ENCODE measurements at places on chromosomes 1 and 21. TPM values are rescaled to one million over a fixed set of nuclear protein-coding genes. Genes with fewer than 3 reads are reported as not detected.
A peak's percentile ranks its signal among the peaks of the same experiment; 100 is the strongest.

DNA sequence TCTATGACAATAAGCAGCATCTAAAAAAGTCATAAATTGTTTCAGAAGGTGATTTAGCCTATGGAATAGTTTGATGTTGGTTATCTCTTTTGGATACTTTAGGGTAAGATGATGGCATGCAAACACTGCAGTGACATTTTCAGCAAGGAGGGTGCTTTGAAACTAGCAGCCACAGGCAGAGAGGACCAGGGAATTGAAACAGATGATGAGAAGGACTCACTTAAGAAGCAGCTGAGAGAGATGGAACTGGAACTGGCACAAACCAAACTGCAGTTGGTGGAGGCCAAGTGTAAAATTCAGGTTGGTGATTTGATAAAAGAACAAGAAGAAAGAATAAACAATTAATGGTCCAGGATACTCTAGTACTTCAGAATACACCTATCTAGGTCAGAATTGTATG lies 11.2 kb upstream of the CACYBP start:
- no peak for DNase-seq
- H3K4me3 ChIP-seq, result no peak overlapping the region
- H3K27me3 ChIP-seq, result no peaks in the 10 kb centered on the region
- H3K4me1 ChIP-seq, result peaks cover 9% of the 10 kb centered on the region

DNA sequence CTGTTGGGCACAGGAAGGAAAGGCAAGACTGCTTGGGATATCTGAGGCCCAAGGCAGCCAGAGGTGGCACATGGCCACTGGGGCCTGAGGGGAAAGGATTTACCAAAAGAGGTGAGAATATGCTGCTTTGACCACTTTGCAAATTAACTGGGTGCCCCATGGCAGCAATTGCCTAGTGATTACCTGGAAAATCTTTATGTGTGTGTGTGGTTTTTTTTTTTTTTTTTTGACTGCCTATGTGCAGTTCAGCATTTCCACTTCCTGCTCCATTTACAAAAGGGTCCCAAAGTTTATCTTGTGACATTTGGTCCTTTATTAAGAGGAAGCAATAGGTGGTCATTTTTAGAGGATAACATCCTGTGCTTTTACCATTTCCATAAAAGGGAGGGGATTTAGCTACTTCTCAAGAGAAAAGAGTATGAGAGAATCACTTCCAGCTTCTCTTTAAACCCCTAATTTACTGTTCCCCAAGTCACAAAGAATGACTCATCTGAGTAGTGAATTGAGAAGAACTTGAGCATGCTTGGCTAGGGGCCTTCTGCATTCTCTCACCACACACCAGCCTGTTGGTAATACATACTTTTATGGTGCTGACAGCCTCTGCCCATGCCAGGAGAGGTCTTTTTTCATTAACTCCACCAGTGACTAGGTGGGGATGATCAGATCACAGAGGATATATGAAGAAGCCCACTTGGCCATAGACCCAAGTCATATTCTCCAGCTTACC lies 52.1 kb downstream of the SYDE2 start:
- no peak overlapping the region for H3K27ac ChIP-seq
- no peaks in the 10 kb centered on the region for H3K27me3 ChIP-seq

DNA sequence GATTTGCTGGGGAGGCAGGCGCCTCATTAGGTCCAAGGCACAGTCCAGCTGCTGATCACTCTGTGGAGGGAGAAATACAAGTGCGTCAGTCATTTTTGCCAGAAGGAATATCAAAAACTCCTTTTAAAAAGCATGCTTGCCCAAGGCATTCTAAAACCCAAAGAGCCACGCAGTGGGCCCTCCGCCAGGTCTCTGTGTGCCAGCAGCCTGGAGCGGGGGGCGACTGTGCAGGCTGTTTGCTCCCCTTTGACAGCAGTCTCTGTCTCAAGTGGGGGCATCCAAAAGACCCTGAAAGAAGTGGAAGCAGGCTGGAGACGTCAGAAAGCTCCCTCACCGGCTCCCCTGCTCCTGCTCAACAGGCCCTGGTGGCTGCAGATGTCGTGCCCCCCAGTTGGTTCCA lies 65.6 kb downstream of the CAPZB start:
- peak overlapping the region; percentile 11 for H3K27ac ChIP-seq
- H3K4me1 ChIP-seq, result peaks cover 29% of the 10 kb centered on the region
- H3K4me3 ChIP-seq, result no peak overlapping the region
- no peaks in the 10 kb centered on the region for H3K27me3 ChIP-seq
- DNase-seq, result no peak

DNA sequence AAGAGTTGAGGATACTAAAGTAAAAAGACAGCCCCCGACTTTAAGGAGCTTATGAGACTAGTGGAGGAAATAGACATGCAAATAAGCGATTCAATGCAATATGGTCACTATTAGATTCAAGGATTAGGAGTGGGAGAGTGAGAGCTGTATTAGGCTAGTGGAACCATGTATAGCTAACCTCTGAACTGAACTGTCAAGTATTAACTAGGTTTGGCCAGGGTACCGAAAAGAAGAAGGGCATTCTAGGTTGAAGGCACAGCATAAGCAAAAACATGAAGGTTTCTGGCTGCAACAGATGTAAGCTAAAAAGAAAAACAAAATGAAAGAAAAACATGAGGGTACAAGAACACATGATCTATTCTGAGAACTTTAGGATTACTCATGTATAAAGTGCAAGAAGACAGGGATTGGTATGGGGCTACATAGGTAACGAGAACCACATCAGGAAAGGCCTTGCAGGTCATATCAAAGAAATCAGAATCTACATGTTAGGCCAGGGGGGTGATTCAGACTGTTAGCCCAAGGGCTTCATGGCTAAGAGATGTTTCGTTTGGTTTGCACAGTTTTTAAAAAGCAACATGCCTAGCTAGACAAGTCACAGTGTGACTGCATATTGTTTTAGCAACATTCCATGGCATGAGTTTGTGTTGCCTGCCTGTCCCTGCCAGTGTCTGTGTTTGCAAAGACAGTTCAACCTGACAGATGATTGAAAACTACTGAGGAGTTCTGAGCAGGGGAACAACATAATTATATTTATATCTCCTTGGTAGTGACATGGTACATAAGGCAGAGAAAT lies 54.4 kb upstream of the HAO2 start:
- DNase-seq, result no peak
- H3K27ac ChIP-seq, result no peak overlapping the region
- no peaks in the 10 kb centered on the region for H3K36me3 ChIP-seq
- H3K27me3 ChIP-seq, result peaks cover 6% of the 10 kb centered on the region
- H3K4me3 ChIP-seq, result no peak overlapping the region

DNA sequence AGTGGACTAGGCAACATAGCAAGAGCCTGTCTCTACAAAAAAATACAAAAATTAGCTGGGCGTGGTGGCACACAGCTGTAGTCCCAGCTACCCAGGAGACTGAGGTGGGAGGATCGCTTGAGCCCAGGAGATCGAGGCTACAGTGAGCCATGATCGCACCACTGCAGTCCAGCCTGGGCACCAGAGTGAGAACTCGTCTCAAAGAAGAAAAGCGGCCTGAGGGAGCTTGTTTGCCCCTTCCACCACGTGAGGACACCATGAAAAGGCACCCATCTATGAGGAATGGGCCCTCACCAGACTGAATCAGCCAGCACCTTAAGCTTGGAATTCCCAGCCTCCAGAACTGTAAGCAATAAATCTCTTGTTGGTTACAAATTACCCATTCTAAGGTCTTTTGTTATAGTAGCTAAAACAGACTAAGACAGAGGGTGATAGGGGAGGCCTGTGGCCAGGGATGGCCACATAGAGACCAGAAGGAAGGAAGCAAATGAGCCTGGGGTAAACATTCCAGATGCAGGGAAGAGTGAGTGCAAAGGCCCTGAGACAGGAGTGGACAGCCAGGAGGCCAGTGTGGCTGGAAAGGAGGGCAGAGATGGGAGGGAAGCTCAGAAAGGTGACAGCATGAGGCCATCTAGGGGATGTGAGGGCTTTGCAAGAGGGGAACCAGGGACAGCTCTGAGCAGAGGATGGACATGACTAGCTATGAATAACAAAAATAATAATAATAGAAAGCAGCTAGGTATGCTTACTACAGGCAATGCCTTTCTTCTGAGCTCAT lies 120.1 kb downstream of the MATN1 start:
- no peak overlapping the region for H3K4me3 ChIP-seq
- 0 out of 2 replicates have a peak, but pooled peaks cover 2% of the 10 kb centered on the region for H3K27me3 ChIP-seq
- H3K4me1 ChIP-seq, result no peaks in the 10 kb centered on the region
- DNase-seq, result no peak
- H3K27ac ChIP-seq, result no peak overlapping the region

DNA sequence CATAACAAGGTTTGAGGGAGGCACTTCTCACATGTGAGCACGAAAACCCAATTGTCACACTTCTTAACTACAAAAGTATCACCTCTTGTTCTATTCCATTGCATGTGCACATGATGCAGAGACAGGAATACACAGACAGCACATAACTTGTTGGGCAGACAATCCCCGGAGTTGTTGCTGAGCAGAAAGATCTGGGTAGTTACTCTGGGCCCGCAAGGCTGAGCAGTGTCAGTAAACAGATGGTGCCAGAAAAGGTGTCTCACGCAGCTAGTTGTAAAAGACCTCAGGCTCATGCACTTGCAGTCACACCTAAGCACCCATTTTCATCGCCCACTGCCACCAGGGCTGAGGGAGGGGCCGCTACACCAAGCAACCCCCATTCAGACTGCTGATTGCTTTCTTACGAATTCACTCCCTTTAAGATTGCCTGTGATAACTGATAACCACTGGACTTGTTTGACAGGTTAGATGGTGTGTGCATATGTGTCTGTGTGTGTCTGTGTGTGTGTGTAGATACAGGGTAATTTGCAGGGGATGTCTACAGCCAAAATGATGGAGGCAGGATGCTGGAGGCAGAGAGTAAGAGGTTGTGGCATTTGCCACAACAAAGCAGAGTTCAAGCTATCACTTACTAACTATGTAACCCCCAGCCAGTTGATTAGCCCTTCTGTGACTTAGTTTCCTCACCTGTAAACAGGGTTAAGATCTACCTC lies 4.2 kb downstream of the LGR6 start:
- H3K27me3 ChIP-seq, result peaks cover 8% of the 10 kb centered on the region
- peaks cover 8% of the 10 kb centered on the region for H3K4me1 ChIP-seq
- no peaks in the 10 kb centered on the region for H3K36me3 ChIP-seq
- H3K27ac ChIP-seq, result no peak overlapping the region
- no peak overlapping the region for H3K4me3 ChIP-seq

DNA sequence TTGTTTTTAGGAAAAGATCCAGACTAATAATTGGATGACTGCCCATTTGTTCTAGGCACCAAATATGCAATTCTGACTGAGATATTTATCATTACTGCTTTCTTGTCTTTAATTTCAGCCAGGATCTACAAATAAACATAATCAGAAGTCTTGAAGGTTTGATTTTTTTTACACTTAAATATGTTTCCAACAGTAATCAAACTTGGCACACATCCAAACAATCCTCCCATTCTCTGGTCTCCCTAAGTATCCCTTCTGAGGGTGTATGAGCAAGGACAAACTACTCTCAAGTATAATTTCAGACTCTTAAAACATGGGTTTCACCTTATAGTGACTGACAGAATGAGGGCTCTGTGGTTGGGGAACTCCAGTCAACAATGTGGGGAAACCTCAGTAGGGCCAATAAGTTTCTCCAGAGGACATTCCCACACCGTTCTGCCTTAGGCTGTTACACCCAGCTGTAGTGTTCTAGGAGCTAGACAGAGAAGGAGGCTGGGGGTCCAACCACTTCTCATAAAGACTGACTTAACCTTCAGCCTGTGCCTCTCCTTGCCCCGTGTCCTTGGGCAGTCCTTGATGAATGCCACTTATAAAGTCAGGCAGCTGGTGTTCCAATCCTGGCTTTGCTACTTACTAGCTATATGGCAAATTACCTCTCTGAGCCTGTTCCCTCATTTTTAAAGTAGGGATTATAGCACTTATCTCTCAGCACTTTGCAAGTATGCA lies 1.5 kb upstream of the PALMD start:
- H3K4me1 ChIP-seq, result no peaks in the 10 kb centered on the region
- H3K36me3 ChIP-seq, result no peaks in the 10 kb centered on the region
- no peak overlapping the region for H3K4me3 ChIP-seq

DNA sequence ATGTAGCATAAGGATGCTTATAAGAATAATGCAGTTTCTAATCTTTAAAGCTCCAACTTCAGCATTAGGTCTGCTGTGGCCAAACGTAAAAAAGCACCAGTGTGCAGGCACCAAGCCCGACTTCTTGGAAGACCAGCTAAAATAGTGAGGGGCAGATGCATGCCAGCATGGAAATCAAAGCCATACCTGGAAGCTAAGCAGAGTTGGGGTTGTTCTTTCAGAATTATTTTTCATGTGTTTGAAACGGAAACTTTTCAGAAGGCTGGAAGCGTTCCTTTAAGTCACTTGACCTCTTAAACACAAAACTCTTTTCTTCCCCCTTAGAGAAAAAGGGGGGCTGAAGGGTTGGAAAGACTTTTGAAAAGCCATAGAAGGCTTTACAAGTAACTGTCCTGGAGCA lies 329.2 kb upstream of the C1orf87 start:
- no peak overlapping the region for H3K27ac ChIP-seq
- no peak overlapping the region for H3K4me3 ChIP-seq
- H3K36me3 ChIP-seq, result no peaks in the 10 kb centered on the region
- no peaks in the 10 kb centered on the region for H3K4me1 ChIP-seq
- no peaks in the 10 kb centered on the region for H3K27me3 ChIP-seq

- no peak for DNase-seq
- H3K4me3 ChIP-seq, result peak overlapping the region; percentile 58
- no peaks in the 10 kb centered on the region for H3K27me3 ChIP-seq
- no peaks in the 10 kb centered on the region for H3K36me3 ChIP-seq
- H3K27ac ChIP-seq, result peak overlapping the region; percentile 75
These were observed 595 bp downstream of the IL10RB start for GRCh38 chr21:33266789-33267135.

GRCh38 chr21:46119144-46119636 lies 21.3 kb downstream of the COL6A2 start:
- H3K27ac ChIP-seq, result no peak overlapping the region
- no peak overlapping the region for H3K4me3 ChIP-seq
- no peak for DNase-seq
- H3K36me3 ChIP-seq, result no peaks in the 10 kb centered on the region

DNA sequence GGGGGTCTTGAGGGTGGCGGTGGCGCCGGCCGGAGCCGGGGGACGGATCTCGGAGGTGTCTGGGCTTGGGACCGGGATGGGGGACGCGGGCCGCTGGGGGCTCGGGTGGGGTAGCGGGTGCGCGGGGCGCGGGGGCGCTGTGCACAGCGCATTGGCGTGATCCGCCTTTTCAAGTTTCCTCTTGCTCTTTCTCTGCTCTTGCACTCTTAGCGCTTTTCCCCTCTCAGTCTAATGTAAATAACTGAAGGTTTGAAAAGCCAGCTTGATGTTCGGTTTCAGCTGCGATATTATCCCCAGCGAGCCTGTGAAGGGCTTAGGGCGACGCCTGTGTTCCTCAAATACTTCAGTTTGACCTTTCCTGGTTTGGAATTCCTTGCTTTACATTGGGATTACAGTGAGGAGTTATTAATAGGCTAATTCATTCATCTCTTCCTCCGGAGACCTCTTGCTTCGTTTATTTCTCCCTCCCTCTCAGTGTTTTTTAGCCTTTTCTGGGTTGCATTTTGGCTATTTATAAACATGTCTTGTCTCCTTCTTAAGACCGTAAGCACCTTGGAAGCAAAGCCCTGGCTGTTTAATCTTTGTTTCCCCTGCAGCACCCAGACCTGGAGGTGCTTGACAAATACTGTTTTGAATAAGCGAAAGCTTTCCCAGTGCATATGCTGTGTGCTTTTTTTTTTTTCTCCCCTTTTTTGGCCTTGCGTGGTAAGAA lies 693 bp downstream of the RAB4A start:
- H3K4me3 ChIP-seq, result peak overlapping the region; percentile 95
- H3K27me3 ChIP-seq, result no peaks in the 10 kb centered on the region
- peak overlapping the region; percentile 93 for H3K27ac ChIP-seq
- H3K4me1 ChIP-seq, result peaks cover 28% of the 10 kb centered on the region
- no peaks in the 10 kb centered on the region for H3K36me3 ChIP-seq

Gene KIF26B
- total RNA-seq, result 0.33 TPM

Gene OTUD7B
- 24.1 TPM for total RNA-seq

Gene RGS1
- not detected for total RNA-seq

Gene BROX
- 49.8 TPM for total RNA-seq

Gene TSPEAR
- not detected for total RNA-seq

Measured in Panc1 (cell line).